Aorta (tissue), 5 donors: ENCODE measurements at places on chromosomes 3 and 15. TPM values are rescaled to one million over a fixed set of nuclear protein-coding genes. Genes with fewer than 3 reads are reported as not detected.

- H3K4me3 ChIP-seq: no peak overlapping the region
- no peak for DNase-seq
Observed at GRCh38 chr3:55362210-55362960, 124.7 kb downstream of the WNT5A start.

The AMIGO3 gene
- polyA plus RNA-seq: not detected

DNA sequence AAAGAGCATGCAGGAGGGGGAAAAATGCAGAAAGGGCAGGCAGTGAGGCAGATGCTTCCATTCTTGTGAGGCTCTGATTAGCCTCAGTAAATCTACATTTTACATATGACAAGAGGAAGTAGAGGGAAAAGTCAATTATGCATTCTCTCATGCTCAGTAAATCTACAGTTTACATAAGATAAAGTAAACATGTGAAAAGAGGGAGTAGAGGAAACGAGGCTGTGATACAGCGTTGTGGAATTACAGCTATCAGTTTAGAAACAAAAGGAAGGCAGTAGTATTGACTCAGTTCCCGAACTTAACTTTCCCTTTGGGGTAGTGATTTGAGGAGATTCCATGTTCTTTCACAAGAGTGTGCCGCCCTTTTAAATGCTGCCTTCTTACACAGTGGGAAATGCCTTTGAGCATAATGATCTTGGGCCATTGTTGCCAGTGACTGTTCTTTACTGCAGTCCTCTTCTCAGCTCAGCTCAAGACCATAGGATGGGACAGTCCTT lies 39.3 kb downstream of the OSTN start:
- H3K27me3 ChIP-seq: no peaks in the 10 kb centered on the region
- H3K27ac ChIP-seq: no peak overlapping the region
- no peak for DNase-seq
- no peaks in the 10 kb centered on the region for H3K4me1 ChIP-seq
- H3K36me3 ChIP-seq: no peaks in the 10 kb centered on the region

GRCh38 chr3:82194870-82195269 lies 433.4 kb upstream of the GBE1 start:
- DNase-seq: no peak
- H3K27me3 ChIP-seq: no peaks in the 10 kb centered on the region
- H3K27ac ChIP-seq: no peak overlapping the region
- H3K4me3 ChIP-seq: no peak overlapping the region
- no peaks in the 10 kb centered on the region for H3K36me3 ChIP-seq

The TAGLN3 gene
- not detected for polyA plus RNA-seq

The NAA80 gene
- 16.9 TPM for polyA plus RNA-seq

DNA sequence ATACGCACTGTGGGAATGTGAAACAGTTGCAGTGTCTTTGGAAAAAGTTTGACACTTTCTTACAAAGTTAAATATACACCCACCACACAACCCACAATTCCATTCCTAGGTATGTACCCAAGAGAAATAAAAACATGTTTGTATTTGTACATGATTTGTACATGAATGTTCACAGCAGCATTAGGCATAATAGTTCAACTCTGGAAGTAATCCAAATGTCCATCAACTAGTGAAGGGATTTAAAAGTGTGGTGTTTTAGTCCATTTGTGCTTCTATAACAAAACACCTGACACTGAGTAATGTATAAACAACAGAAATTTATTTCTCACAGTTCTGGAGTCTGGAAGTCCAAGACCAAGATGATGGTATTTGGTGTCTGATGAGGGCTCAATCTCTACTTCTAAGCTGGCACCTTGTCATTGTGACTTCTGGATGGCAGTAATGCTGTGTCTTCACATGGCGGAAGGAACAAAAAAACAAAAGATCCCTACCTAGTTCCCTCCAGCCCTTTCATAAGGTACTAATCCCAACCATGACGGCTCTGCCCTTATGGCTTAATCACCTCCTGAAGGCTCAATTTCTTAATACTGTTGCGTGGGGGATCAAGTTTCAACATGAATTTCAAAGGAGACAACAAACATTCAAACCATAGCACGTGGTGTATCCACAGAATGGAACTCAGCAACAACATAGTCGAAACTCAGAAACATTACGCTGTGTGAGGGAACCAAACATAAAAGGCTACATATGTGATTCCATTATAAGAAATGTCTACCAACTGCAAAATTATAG lies 120.5 kb downstream of the AQP9 start:
- H3K36me3 ChIP-seq: no peaks in the 10 kb centered on the region
- H3K4me3 ChIP-seq: no peak overlapping the region
- DNase-seq: no peak
- no peaks in the 10 kb centered on the region for H3K27me3 ChIP-seq
- no peak overlapping the region for H3K27ac ChIP-seq
